Prostate gland (tissue), 2 donors: ENCODE measurements at places on chromosomes 12 and 14. TPM values are rescaled to one million over a fixed set of nuclear protein-coding genes. Genes with fewer than 3 reads are reported as not detected.

DNA sequence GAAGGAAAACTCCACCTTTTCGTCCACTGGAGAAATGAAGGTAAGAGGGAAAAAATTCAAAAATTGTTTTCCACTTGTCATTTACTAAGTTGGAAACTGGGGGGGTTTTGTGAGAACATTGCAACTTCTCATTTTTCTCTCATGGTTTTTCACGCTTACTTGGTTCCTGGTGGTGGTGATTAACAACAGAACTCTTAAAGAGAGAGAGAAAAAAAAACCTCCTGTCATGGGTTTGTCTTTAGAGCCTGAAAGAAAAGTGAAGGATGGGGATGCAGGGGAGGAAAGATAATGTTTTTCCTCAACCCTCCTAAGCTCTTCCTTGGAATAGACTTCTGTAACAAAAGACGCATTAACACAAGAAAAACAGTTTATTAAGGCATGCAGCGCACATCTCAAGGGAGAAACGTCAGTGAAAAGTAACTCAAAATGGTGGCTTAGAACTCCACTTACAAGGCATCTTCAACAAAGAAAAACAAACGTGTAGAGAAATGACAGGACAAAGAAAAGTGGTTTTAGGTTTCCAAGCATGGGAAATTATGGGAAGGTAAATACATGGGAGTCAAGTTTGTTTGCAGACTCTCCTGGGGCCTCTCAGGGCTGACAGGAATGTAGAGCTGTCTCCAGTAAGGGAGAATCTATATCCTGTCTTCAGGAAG lies 81.9 kb upstream of the ATF7IP start:
- no peak for DNase-seq

DNA sequence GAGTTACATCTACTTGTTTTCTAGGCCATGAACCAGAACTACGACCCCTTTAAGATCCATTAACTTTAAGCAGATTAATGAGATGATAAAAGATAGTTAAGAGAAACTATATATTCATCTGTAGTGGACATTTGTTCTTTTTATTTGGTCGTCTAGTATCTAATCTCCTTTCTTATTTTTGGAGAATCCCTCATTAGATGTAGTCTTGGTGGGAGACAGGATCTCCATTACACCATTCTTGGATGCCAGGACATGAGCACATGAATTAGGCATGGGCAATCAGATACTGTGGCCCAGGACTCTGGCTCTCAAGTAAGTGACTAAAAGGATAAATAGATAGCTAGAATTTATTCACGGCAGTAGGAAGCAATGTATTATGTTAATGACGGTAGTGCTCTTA lies 245.0 kb downstream of the ATP23 start:
- DNase-seq = no peak

- DNase-seq = no peak
These were observed 456.2 kb upstream of the MGAT4C start for GRCh38 chr12:86712425-86712843.

DNA sequence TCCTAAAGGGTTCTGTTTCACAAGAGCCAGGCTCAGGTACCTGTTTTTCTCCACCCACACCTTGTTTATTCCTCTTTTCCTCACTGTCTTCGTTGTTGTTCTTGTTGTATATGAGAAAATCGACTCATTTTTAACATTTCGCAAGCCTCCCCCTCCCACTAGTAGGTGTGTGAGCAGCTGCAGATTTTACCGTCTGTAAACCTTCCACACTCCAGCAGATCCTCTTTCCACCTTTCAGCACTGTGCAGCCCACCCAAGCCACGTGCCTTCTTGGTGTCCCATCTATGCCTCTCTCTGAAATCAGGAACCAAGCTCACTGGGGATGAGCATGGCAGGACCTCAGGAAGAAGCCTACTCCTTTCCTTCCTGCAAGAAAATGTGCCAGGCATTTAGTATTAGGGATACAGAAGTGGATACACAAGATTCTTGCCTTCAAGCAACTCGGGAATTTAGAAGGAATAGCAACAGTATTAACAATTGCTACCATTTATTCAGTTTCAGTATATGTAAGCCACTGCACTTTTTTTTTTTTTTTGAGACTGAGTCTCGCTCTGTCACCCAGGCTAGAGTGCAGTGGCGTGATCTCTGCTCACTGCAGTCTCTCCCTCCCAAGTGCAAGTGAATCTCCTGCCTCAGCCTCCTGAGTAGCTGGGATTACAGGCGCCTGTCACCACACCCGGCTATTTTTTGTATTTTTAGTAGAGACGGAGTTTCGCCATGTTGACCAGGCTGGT lies 113.6 kb downstream of the CHST11 start:
- no peak for DNase-seq

GRCh38 chr14:78297858-78298257 lies 127.7 kb downstream of the NRXN3 start:
- DNase-seq = no peak

Gene TAS2R19
- 1.2 TPM for total RNA-seq

GRCh38 chr12:12333407-12334366 lies 16.4 kb downstream of the MANSC1 start:
- DNase-seq = no peak

Gene PZP
- total RNA-seq = not detected

GRCh38 chr14:103725739-103726395 lies 10.3 kb downstream of the ZFYVE21 start:
- no peak for DNase-seq

- no peak for DNase-seq
These were observed 8.1 kb upstream of the CMAS start for GRCh38 chr12:22037947-22038346.

DNA sequence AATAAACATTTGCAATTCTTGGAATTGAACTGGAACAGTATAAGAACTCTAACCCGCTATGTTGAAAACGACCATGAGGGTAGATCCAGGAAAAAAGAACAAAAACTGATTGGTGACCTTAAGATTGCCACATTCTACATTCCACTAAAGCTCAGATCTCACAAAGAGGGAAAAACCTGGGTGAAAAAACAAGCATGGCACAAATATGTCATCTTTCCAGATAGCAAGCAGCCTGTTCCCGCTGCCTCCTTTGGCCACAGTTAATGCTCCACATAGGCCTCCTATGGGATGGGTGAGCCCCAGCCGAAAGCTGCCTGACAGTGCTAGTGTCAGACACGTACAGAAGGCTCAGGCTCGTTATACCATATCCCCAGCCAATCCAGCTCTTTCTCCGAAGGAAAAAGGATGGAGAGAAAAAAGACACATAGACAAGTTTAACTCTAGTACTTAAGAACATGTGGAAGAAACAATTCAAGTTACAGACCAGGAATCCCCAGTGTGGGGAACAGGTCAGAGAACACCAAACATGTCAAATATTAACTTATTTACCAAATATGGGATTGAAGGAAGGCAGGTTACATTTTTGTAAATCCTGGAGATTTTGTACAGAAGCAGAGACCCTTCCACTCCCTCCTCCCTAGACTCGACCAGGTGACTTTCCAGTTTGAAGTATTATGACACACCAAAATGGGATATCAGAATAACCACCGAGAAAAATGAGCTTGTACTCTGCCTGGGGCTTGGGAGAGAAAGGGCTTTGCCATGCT lies 14.7 kb downstream of the LETMD1 start:
- DNase-seq = no peak

DNA sequence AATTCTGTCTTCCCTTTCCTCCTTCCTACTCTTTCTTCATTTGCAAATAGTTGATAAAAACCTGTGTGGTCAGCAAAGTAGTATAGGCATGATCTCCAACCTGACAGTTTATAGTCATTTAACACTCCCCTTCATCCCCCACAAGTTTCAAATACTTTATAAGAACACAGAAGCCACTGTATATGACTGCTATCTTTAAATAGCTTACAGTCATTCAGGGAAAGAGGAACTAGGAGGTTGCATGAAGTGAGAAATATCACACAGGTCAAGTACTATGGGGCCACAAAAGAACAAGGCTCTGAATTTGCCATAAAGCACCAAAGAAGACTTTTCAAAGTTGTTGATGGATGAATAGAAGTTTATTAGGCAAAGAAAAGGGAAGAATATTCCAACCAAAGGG lies 431.3 kb downstream of the NPAS3 start:
- no peak for DNase-seq

DNA sequence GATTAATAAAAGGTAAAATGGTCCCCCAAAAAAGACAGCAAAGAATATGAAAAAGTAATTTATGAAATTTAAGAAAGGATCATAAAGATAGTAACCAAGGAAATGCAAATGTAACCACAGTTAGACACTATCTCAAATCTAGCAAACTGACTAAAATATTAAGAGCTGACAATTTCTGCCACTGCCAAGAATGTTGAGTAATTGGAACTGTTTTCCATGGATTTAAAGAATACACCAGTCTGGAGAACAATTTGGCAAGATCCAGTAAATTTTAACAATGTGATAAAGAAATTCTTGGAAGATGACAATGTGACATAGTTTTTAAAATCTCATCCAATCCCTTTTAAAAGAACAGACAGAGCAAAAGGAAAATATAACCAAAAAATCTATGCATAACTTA lies 798.0 kb upstream of the MGAT4C start:
- no peak for DNase-seq

DNA sequence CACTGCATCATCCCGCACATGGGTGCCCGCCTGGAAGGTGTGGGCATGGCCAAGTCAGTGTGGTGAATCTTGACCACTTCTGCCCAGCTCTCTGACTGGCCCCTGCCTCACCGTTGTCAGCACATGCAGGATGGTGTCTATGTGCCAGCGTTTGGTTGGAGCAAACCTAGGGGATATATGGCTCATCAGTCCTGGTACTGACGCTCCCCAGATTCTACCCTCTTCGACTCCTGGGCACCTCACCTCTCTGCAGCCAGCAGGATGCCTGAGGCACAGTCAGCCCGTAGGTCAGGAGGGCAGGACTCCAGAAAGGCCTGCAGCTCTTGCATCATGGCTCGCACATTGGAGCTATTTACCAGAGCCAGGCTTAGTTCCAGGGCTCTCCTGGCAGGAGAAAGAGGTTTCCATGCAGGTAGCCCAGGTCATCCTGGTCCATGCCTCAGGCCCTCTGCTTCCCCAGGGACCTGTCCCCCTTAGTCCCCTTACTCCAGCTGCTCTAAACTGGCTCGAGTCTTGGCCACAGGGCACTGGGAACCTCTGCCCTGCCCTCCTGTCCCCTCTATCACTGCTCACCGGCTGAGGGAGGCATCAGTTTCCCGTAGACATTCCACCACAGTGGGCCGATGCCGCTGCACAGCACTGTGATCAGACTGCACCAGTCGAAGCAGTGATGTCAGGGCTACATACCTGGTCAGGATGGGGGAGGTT lies 4.0 kb downstream of the AP1G2 start:
- no peak for DNase-seq

DNA sequence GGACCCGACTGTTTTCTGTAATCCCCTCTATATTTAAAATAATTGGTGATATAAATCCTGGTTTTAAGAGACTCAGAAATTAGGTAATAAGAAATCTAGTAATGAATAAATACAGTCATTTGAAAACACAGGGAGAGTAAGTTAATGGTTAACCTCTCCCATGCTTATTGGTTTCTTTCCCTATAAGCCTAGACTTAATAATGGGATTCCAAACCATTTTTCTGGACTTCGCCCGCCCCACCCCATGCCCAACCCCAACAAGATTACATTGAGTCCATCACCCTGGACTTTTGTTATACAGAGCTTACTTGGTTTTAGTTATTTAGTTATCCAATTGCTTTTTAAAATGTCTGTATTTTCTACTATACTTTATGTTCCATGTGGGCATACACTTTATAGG lies 98.7 kb downstream of the WIF1 start:
- DNase-seq = no peak

DNA sequence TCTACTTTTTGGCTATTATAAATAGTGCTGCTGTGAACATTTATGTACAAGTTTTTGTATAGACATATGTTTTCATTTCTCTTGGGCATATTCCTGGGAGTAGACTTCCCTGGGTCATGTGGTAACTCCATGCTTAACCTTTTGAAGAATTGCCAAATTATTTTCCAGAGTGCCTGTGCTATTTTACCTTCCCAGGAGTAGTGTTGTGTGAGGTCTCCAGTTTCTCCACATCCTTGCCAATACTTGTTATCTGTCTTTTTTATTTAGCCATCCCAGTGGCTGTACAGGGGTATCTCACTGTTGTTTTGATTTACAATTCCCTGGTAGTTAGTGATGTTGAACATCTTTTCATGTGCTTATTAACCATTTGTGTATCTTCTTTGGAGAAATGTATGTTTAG lies 18.9 kb downstream of the UBE3B start:
- no peak for DNase-seq

- no peak for DNase-seq
These were observed 982.2 kb upstream of the FBXO33 start for GRCh38 chr14:40414386-40414785.

Gene KRT73
- not detected for total RNA-seq

- no peak for DNase-seq
These were observed 313.2 kb upstream of the DIO3 start for GRCh38 chr14:101247842-101248725.

- DNase-seq = no peak
These were observed 29.7 kb downstream of the ATP2A2 start for GRCh38 chr12:110310763-110311162.

DNA sequence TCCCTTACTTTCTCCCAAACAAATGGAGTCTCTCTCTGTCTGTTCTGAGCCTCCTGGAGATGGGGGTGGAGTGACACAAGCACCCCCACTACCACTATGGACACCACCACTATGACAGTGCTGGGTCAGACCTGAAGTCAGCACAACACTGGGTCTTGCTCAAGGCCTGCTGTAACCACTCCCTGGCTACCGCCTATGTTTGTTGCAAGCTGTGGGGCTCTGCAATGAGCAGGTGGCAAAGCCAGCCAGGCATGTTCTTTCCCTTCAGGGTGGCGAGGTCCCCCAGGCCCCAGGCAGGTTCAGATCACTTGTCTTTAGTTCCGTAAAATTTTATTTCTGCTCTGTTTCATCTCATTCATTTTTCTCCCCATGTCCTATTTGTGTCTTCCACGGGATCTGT lies 349.8 kb downstream of the TMEM121 start:
- DNase-seq = no peak

Gene POTEM
- total RNA-seq = 18.1 TPM

- no peak for DNase-seq
These were observed 52.1 kb downstream of the PSMA6 start for GRCh38 chr14:35344107-35344807.

DNA sequence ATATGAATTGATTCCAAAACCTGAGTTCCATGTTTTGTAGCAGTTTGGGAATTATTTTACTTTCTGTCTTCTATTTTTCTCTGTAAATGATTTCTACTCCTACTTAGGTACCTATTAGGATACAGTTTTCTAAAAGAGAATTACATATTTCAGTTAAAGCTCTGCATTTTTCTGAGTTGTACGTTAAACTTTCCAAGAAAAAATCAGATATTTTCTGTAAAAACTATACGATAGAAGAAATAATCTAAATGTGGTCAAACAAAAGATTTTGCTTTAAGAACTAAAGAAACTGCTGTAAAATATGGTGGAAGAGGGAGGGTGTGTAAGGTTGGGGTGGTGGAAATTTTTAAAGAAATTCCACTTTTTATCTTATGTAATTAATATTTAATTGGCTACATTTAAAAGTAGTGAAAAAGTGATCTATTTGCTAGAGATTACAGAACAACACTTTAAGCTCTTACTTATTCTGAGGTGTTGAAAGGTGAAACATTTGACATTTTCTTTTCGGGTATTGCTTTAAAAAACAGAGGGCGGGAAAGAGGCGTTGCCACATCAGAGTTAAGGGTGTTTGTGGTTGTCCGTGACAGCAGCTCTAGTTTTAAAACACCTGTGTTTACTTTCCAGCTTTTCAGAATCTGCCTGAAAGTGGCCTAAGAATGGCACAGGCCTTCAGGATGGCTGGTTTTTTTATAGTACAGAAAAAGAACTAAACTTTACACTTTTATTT lies 187.3 kb downstream of the MIPOL1 start:
- no peak for DNase-seq
